Renal cortical epithelial cell (primary cell): ENCODE measurements at places on chromosomes 7 and 10. TPM values are rescaled to one million over a fixed set of nuclear protein-coding genes. Genes with fewer than 3 reads are reported as not detected.
A peak's percentile ranks its signal among the peaks of the same experiment; 100 is the strongest.

NPM3 gene
- 55.2 and 236 TPM in 2 replicates for total RNA-seq

EEPD1 gene
- 3.6 and 3.7 TPM in 2 replicates for total RNA-seq

SLC13A4 gene
- total RNA-seq: not detected in 2 replicates

CFAP58 gene
- total RNA-seq: 0.75 and 1.6 TPM in 2 replicates

GPR141 gene
- not detected in 2 replicates for total RNA-seq

NFE2L3 gene
- total RNA-seq: 49.2 and 94.1 TPM in 2 replicates

TSPAN33 gene
- 12.0 and 22.7 TPM in 2 replicates for total RNA-seq

DNTT gene
- total RNA-seq: not detected in 2 replicates

- no peak for DNase-seq
Measured at GRCh38 chr7:96322373-96322695, 436 bp upstream of the SLC25A13 start.

DNA sequence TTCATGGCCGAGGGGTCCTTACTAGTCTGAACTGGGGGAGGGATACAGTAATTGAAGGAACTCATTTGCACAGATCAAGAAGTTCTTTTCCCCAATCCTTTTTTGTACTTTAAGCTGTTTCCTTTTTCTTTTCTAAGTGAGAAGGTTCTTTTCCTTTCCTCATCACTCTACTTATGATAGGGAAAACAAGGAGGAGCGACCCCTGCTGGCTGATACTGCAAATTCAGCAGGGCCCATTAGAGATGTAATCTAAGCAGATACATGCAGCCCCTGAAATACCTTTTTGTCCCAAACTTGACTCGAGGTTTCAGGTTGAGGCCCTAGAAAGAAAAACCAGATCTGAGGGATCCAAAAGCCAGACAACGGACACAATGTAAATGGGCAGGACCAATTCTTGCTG is 305.5 kb downstream of the DNAJB9 start:
- peak; percentile 16 for DNase-seq

- no peak for DNase-seq
Measured at GRCh38 chr7:155467846-155468784, 10.2 kb downstream of the EN2 start.

GRCh38 chr7:36851382-36851781 is 127.1 kb upstream of the AOAH start:
- no peak for DNase-seq

DNA sequence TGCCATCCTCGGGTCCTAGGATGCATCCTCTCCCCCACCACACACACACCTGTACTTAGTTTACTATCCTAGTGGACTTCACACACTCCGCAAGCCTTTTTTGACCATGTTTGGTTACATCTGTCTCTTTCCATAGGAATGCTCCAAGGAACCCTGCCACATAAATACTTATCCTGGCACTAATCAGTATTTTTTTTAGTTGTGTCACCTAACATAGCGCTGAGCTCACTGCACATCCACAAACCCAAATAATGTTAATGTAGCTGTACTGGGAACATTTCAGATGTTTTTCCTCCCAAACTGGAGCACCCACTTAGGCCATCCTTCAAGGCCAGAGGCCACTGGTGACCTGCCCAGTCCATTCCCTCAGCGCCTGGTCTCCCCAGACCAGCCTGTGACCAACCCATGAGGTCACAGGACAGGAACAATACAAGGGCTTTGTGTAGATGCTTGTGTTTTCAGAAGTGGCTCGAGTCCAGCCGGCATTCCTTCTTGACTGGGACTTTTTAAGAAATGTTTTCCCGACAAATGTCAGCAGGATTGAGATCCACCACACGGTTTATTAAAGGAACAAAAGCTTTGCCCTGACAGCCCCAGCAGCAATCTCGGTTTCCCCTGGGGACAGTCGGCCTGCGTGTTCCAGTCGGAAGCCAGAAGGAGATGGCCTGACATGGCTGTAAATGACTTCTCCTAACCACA is 181.4 kb downstream of the JCAD start:
- no peak for DNase-seq

GRCh38 chr7:15215616-15216015 is 313.1 kb upstream of the DGKB start:
- no peak for DNase-seq

DNA sequence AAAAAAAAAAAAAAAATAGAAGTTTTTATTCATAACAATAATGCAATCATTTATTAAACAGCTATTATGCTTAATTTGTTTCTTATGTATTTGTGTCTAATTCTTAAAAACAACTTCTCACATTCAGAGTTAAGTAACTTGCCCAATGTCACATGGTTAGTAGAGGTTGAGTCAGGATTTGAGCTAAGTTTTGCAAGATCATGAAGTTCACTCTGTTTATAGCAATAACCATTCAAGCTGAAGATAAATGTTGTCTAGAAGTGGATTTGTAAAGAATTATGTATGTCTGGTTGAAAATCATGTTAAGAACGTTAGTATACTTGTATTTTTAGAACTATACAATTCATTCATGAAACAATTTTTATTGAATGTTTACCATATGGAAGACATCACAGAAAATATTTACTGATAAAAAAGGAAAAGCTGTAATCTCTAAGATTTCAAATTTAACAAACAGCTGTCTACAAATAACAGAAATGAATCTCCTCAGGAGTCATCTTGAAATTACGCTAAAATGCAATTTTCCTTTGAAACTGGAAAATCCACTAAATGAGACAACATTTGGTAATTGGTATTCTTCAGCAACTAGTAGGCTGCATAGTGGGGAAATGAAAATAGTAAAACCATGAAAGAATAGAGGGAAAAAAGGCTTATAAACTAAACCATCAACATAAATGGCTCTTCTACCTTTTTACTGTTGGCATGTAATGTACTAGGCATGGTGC is 70.5 kb upstream of the AHR start:
- peak; percentile 48 for DNase-seq

GRCh38 chr7:132752431-132752830 is 176.2 kb upstream of the PLXNA4 start:
- DNase-seq: no peak

DNA sequence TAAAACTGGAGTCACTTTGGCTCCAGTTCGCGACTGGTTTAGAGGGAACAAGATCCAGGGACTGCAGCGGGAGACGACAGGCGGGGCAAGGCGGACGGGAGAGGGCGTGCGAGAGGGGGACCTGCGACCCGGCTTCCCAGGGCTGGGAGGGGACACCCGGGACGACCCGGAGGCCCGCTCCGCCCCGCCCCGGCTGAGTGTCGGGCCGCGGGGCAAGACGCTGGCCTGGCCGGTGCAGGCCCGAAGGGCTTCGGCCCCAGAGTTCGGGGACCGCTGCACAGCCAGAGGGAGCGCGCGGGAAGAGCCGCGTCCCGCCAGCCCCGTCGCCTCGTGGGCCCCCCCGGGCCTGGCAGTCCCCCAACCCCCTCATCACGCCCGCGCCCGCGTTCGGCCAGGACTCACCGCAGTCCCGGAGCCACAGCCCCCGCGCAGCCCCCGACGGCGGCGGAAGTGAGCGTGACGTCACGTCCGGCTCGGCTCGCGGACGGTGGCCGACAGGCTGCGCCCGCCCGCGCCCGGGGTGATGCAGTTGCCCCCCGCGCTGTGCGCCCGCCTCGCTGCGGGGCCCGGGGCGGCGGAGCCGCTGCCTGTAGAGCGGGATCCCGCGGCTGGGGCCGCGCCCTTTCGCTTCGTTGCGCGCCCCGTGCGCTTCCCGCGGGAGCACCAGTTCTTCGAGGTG is at the start of the genes TUBGCP2 and ZNF511:
Gene TUBGCP2, minus strand, starts transcription at position 452 of the 679 bp plus-strand sequence. CDS start 5,931 bp downstream, outside the sequence.
Gene ZNF511, plus strand, starts transcription at position 494 of the 679 bp plus-strand sequence. Its CDS starts 30 bp downstream, at position 524.
- DNase-seq: peak; percentile 34

DNA sequence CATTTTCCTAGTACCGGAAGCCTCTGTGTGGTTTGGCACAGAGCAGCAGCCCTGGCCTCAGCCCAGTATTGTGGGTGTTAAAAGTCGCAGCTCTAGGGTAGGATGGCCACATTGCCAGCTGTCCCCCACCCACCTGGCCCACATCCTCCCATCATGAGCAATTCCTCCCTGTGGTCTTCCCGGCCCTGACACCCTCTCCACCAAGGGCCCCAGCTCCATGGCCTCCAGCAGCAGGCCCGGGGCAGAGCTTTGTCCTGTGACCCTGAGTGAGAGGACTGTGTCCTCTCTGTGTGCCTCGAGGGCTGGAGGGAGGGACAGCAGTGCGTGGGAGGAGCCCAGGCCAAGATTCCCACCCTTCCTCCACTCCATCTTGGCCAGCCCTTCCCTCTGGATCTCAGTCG is 93.7 kb downstream of the MYL10 start:
- no peak for DNase-seq

DNA sequence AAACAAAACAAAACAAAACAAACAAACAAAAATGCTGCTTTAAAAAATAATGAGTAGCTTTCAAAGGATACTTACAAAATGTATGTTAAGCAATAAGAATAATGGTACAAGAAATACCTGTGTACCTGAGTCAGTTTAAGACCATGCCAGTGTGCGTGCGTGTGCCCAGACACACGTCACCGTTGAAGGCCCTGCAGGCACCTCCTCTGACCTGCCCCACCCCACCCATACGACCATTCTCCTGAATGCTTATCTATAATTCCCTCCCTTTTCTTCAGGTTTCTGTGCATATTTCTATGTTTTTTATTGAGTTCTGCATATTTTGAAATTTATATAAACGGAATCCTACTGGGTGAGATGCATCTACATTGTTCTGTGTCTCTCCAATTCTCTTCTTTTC is 374.2 kb upstream of the KLF6 start:
- no peak for DNase-seq

DNA sequence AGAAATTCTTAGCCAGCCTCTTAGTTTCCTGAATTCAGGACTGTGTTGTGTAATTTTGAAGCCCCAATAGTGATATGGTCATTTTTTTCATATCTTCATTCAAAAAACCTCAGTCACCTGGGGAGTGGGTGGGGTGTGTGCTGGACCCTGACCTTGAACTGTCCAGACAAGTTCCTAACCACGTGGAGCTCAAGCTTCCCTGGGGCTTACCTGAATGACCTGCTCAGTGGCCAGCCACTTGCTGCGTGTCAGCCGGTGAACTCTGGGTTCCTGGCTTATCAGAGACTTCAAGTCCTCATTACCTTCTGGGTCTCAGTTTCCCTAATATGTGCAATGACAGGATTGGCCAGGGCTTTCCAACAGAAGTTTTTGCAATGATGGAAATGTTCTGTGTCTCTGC is 27.1 kb downstream of the MGMT start:
- DNase-seq: no peak

- no peak for DNase-seq
Measured at GRCh38 chr10:1531883-1532597, 205.3 kb downstream of the ADARB2 start.

GRCh38 chr7:41002741-41003610 is 699.9 kb downstream of the INHBA start:
- peak; percentile 43 for DNase-seq

DNA sequence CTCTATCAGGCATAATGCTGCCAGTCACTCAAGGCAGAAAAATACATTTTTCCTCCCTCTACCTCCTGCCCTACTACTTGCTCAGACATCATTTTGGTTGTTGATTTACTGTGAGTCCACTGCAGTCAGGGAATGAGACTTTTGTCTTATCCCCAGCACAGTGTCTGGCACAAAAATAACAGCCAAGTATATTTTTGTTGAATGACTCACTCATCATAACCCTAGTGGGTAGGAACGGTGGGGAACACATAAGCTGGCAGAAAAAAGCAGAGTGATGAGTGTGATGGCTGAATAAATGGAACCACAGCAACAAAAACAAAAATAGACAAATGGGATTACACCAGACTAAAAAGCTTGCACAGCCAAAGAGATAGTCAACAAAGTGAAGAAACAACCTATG is 65.8 kb upstream of the LAMB4 start:
- peak; percentile 65 for DNase-seq

GRCh38 chr7:138095972-138096935 is 20.0 kb downstream of the AKR1D1 start:
- no peak for DNase-seq

GRCh38 chr7:15557186-15557585 is 4.6 kb downstream of the AGMO start:
- peak; percentile 66 for DNase-seq

DNA sequence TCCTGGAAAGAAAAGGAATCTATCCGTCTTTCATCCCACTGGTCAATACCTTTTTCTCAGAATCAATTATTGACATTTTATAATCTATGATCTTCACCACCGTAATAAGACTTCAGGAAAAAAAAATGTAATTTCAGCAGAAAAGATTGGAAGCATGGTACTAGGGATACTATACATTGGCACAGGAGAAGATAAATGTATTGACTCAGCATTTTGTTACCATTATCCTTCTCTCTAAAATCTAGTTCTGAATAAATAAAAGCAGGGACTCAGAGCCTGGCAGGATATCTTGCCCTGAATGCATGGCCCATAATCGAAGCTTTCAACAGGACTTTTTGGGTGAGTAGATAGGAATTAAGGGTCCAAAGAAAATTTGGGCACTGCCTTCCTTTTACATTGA is 120.7 kb downstream of the LRRTM3 start:
- no peak for DNase-seq

GRCh38 chr10:95451568-95452524 is 109.3 kb downstream of the SORBS1 start:
- DNase-seq: peak; percentile 27
